CD4-positive, alpha-beta T cell treated with Interleukin-4 for 1 hour (primary cell): ENCODE measurements at places on chromosomes 3 and 15.

- DNase-seq = no peak
These were observed 17.9 kb downstream of the GRIP2 start for GRCh38 chr3:14522129-14522691.

DNA sequence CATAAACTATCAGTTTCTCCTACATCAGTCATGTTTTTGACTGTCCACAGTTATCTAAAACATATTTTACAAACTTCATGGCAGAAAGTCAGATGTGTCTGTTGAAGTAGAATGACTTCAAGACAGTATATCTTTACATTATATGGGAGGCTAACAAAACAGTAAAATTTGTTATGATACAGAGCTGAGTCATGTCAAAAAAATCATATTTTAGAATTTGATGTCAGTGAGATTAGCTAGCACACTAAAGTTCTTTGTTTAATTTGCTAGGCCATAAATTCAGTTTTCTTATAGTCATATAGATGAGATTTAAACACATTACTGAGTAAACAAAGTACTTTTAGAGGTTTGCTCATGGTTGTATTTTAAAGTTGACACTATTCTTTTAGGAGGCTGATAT lies 80.3 kb upstream of the IGSF10 start:
- DNase-seq = no peak

DNA sequence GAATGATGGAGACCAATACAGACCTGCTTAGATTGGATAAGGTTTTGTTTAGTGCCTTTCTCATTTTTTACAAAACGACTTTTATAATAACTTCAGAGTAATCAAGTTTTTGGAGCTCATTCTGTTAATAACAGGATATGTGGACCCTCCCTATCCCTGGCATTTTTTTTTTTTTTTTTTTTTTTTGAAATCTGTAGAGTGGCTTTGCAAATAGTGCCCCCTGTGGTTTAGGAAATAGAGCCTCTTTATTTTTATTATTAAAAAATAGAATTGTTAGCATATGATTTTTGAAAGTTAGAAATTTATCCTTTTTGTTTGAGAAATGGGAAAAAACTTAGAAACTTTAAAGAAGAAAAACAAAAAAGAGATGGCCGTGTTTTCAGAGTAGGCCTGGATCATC lies 11.4 kb downstream of the SKIL start:
- DNase-seq = no peak

DNA sequence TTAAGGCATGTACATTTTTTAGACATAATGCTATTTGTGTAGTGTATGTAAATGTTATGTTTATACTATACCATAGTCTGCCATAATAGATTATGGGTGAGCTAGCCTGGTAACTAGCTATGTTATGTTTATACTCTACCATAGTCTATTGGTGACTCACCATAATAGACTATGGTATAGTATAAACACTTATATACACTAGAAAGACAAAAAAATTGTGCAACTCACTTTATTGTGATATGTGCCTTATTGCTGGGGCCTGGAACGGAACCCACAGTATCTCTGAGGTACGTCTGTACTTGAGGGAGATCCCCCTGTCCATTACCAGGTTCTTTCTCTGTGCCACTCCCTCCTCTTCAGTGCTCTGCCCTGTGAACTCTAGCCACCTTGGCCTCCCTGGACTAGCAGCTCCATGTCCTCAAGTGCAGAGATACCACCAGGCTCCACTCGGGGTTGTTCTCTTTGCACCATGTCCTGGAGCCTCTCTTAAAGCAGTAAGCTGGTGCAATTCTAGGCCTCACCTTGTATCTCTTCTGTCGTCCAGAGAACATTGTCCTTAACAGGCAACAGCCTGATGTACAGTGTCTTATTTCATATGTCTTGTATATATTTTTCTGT lies 60.8 kb upstream of the PXYLP1 start:
- no peak for DNase-seq

DNA sequence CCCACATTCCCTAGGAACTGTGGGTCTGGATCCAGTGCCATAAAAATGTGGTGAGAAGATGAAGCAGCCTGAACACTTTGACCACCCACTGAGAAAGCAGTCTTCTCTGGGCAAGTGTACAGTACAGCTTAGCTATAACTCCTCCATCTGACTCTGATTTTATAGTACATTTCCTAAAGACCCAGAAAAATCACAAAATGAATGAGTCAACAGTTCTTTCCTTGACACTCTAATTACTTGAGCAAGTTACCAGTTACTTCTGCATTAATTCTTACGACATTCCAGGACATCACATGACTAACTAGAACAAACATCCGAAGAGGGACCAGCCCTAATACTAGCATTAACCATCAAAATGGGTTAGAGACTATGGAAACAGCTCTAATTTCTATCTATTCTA lies 148.1 kb upstream of the PEX5L start:
- DNase-seq = no peak

DNA sequence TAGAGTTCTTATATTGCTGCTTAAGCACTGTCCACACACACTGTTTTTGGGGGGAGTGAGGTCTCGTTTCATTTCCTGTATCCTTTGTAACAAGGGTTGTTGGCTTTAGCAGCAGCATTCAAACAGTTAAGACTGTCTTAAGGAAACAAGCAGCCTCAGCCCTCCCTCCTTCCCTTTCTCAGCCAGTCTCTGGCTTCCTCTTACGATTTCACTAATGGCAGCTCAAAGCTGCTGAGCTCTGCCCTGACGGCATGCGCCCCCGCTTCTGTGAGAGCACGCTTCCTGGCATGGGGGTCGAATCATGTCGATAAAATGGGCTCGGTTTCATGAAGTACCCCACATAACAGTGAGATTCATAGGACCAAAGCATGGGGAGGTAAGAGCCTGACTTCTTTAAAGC lies 105.0 kb downstream of the KLHL25 start:
- peak; percentile 83 for DNase-seq

GRCh38 chr3:161393803-161394202 lies 22.5 kb upstream of the SPTSSB start:
- no peak for DNase-seq
